Activated naive CD4-positive, alpha-beta T cell treated with anti-CD3 and anti-CD28 coated beads, Interleukin-2, amount 50 U/mL, for 72 hours (primary cell): ENCODE measurements at places on chromosomes 16 and 17. TPM values are rescaled to one million over a fixed set of nuclear protein-coding genes. Genes with fewer than 3 reads are reported as not detected.

The KRTAP9-2 gene
- not detected for total RNA-seq

The PIGS gene
- 39.6 TPM for total RNA-seq

The KRT31 gene
- not detected for total RNA-seq

The TNFRSF13B gene
- not detected for total RNA-seq

The IRX3 gene
- not detected for total RNA-seq

The FBXW10 gene
- not detected for total RNA-seq
